M059J (cell line): ENCODE measurements at places on chromosomes 5 and 9.

DNA sequence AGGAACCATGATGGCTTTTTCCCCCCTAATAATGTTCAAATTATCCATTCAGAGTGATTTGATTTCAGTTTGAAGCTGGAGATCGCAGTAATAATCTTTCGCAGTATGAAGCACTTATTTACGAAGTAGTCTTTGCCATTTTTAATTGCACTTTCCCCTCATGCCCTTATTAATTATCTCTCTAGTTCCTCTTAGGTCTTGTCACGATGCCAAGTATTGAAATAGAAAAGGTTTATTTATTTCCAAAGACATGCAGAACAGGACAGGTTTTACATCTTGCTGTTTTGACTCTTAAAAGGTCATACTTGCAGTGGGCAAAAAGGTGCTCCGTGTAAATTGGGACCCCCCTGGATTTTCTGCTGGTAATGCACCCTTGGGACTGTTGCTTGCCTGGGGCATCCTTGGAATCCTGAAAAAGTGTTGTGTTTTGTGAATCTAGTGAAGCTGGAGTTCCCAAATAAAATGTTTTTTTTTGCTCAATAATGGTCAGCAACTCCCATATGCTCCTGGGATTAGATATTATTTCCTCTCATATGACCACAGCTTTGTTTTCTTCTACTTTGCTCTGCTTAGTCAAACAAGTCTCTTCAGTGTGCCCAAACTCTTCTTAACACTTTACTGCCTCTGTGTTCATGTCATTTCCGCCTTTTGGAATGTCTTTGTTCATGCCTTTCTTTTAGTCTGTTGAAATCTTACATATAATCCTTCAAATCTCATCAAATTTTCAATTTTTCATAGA is 278.3 kb downstream of the TMEM38B start:
- DNase-seq: no peak

- DNase-seq: peak; percentile 58
Measured at GRCh38 chr5:135230251-135230925, 168.6 kb downstream of the MACROH2A1 start.

GRCh38 chr5:137566118-137566541 is 67.0 kb upstream of the SPOCK1 start:
- DNase-seq: no peak

GRCh38 chr5:118937393-118938061 is 50.8 kb downstream of the DTWD2 start:
- DNase-seq: peak; percentile 6

DNA sequence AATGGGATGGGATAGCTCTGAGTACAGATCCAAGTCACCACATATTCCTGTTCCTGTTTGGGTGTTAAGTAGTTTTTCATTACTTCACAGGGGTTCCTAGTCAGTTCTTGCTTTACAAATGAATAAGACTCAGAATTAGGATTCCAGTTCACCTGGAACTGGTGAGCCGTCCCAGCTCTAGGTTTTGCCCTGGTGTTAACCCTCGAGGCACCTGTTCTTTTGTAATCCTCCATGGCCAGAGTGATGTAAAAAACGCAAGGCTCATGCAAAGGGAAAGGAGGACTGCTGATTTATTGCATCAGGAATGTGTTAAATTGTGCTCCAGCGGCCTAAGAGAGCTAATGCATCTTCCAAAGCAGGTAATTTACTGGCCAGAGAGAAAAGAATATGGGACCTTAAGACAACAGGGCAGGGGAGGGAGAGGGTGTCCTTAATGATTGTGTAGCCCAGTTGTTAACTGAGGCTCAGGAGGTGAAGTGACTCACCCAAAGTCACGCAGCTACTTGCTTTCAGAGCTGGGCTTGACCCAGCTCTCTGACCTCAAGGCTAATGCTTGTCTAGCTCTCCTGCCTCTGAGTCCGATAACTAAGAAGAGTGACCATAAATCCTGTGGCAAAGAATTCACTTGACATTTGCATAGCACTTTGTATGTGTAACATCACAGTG is 70.5 kb downstream of the DMRT2 start:
- no peak for DNase-seq

DNA sequence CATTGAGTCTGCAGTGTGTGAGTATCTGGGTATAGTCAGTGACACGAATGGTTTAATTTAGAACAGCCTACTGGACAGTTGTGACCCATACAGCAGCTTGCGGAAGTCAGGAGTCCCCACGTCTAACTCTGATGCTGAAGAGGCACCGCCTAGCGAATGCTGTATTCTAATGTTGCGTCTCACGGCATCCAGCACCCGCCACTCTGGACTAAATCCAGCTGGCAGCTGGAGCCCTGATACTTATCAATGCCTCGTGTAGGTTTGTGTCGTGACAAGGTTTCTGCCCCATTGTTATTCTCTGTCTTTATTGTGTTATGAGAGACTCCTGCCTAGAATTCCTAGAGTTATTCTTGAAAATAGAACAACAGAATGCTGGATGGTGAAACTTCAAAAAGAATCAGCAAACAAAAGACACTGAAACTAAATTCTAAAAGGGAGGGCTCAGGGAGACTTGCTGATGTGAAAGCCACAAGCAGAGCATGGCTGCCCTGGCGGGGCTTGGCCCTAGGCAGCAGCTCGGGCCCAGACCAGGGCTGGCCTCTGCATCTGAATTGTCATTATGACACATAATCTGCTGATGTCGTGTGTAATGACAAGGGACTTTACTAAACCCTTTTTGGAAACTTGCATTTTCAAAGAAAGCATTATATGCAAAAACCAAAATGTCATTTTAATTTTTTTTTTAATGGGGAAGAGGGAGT is 123.5 kb upstream of the ICE1 start:
- DNase-seq: no peak

- no peak for DNase-seq
Measured at GRCh38 chr9:134776080-134776796, 104.4 kb upstream of the FCN2 start.

GRCh38 chr9:118734696-118735095 is 634.5 kb downstream of the BRINP1 start:
- no peak for DNase-seq

- DNase-seq: no peak
Measured at GRCh38 chr9:69323861-69324260, 1.2 kb upstream of the ENTREP1 start.

- DNase-seq: no peak
Measured at GRCh38 chr5:165881259-165881658, 2375.8 kb downstream of the MAT2B start.

DNA sequence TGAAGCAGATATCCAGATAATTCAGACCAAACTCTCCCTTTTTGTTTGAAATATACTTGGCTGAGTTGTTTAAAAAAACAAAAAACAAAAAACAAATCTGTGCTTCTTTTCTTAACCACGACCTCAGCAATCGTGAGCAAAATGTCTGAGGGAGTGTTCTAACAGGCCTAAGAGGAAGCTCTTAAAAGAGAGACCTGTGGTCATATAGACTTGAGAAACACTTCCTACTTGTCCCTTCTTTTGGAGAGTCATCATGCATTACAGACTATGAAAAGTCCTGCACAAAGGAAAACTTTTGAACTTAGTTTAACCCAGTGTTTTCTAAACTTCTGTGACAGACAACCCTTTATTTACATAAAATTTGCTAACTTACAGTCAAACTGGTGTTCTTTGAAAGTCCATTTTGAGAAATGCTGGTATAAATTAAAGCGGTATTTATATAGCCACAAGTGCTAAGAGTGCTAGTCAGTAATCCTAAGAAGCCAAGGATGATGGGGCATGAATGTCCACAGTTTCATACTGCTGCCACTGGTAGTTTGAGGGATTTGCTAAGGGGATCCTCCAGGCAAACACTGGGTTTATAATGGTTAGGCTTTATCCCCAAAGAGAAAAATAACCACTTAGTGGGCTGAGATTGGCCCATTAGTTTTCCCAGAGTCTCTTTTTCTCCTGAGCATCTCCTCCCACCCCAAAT is 199.8 kb downstream of the LRRC70 start:
- DNase-seq: no peak

DNA sequence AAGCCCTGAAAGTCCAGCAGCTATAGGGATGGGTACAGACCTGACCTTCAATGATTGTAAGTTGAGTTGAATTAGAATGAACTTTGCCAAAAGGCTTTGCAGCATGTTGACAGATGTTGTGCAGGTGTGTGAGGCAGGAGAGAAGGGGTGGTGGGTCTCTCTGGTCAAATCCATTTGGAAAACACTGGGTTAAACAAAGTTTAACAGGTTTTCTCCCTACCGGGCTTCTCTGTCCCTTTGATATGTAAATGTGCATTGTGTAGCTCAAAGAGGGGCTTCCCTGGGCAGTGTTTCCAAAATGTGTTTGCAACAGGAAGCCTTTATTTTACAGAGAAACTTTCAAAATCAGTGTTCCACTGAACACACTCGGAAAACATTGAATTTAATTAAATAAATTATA is 72.1 kb upstream of the BRINP1 start:
- DNase-seq: no peak

GRCh38 chr5:44336708-44337107 is 52.5 kb downstream of the FGF10 start:
- DNase-seq: no peak

- no peak for DNase-seq
Measured at GRCh38 chr5:30325795-30326194, 867.7 kb upstream of the CDH6 start.

DNA sequence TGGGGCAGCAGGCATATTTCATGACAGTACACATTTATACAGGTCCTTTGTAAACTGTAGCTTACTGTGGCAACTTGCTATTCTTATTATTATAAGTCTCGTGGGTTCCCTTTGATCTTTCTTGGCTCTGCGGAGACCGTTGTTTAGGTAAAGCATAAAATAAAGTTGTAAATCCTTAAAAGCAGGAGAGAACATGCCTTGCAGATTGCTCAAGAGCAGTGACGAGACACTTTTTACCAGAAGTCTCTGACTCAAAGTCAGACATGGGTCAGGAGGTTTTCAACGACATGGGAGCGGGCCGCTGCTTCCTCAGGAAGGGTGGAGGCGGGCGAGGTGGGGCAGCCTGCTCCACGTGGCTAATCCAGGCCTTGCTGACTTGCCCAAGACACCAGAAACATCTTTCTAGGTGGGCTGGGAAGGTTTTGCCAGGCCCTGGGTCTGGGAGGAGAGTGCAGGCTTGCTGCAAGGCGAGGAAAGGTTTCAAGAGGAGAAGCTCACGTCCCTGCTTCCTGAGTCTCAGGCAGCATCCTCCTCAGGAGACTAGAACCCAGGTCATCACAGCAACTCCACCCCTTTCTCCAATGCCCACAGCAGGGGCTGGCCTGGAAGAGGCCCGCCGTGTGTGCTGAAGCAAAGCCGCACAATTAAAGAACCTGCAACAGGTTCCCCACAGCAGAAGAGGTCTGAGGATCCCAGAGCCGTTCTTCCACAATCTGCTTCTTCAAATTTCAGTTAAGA is 6.5 kb downstream of the TBC1D2 start:
- DNase-seq: peak; percentile 96

- peak; percentile 8 for DNase-seq
Measured at GRCh38 chr9:113409481-113409880, 994 bp downstream of the POLE3 start.

GRCh38 chr9:109497226-109498153 is 617 bp downstream of the PTPN3 start:
- DNase-seq: peak; percentile 64

DNA sequence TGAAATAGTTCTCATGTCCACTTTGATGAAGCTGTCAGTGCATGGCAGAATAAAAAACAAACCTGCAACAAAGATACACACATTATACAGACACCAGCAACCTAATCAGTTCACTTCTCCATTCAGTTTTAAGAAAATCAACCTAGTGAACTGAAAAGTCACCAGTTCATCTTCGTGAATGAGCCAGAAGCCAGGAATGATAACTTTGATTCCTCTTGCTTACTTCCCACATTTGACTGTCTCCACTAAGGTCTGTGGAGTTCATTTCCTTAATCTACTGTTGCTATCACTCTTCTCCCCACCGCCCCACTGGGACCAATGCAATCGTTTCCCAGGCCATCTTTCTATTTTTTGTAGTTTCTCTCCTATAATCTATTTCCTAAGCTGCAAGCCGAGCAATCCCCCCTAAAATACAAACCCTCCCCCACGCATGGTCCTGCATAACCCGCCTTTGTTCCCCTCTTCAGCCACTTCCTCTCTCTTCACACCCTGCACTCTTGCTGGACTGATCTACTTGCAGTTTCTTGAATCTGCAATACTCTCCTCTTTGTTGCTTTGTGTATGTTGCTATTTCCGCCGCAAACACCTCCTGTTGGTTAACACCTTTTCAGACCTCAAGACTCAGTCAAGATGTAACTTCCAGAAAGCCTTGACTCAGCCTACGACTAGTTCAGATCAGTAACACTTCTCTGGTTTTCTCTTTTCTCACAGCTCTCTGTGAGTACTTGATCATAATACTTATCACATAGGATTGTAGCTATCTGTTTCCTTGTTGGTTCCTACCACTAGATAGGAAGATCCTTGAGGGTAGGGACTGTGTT is 16.6 kb downstream of the STOM start:
- no peak for DNase-seq

DNA sequence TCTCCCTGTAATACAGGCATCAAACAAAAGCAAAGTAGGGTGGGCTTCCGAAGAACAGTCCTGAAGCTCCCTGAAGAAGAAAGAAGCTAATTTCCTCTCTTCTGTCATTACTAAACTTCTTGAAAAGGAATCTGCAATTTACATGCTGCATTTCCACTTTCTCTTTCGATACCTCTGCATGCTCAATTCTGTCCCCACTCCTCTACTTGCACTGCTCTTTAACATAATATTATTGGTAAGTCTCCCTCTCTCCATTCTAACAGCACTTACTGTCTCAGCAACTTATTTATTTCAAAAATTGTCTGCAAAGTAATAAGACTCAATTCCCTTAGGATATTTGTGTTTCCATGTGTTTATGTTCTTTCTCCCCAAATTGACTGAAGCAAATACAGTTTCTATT is 3.9 kb upstream of the PLPP1 start:
- DNase-seq: no peak

DNA sequence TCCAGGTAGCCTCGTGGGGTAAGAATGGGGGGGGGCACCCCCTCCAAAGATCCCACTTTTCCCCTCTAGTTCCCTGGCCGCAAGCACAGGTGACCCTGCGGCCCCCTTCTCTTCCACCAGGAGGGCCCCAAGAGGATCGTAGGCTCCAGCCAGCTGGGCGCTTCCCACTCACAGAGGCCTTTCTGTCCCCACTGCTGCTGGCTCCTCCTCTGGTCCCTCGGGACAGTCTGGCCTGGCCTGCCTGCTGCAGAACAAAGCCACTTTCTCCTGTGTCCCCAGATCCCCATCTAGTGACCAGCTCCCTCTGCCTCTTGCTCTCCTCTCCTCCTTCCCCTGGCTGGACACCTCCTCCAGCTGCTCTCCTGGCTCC is 534 bp upstream of the SAPCD2 start:
- peak; percentile 35 for DNase-seq

DNA sequence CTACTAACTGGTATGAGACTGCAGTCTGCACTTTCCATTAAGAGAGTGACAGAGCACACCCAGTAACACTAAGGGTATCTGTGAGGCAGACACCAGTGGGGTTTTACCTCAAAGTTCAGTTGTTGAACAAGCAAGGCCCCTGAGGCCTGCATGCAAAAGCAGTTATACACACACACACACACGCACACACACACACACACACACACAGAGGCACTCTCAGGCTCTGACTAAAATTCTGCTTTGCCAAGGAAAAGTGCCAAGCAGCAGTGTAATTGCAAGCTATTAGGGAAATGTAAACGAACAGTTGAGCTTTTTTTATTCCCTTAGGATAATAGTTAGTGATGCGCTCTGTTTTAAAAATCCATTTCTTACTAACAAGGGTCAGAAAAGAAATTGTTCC is 377.1 kb downstream of the SPOCK1 start:
- DNase-seq: peak; percentile 47

- DNase-seq: no peak
Measured at GRCh38 chr9:16482764-16483163, 387.7 kb downstream of the BNC2 start.

GRCh38 chr5:170296036-170296934 is 1.3 kb downstream of the LCP2 start:
- no peak for DNase-seq
